ENCODE measurements at places on chromosomes 1 and 21.

DNA sequence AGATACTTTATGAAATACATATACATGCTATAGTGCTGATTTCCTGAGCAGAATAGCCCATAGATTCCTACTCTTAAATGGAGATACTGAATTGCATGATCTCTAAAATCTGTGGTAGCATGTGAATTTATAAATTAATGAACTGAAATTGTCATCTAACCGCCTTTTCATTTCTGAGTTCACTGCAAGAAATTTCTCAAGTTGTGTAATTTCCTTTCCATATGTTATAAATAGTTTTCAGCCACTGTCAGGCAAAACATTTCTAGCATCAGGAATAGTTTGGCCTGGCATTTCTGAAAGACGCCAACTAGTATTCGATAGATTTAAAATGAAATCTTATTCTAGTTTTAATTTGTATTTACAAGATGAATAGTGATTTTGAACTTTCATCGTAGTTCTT, 310.1 kb downstream of the USH2A start:
- DNase-seq, result no peak

GRCh38 chr1:230985711-230986110, 6.8 kb downstream of the ARV1 start:
- no peak for DNase-seq

- DNase-seq, result peak; percentile 57
These were observed 87.5 kb downstream of the RGL1 start for GRCh38 chr1:183892351-183892793.

GRCh38 chr1:159941141-159941540, 4.3 kb downstream of the IGSF9 start:
- no peak for DNase-seq

GRCh38 chr1:176469450-176470010, 6.6 kb downstream of the PAPPA2 start:
- DNase-seq, result no peak

- DNase-seq, result no peak
These were observed 1.7 kb downstream of the AKT3 start for GRCh38 chr1:243848165-243848857.

- no peak for DNase-seq
These were observed 60.0 kb upstream of the KCTD3 start for GRCh38 chr1:215507119-215507518.

- no peak for DNase-seq
These were observed 33.4 kb downstream of the HMCN1 start for GRCh38 chr1:185767508-185768120.

GRCh38 chr1:28540651-28541050, 12.2 kb upstream of the TRNAU1AP start:
- peak; percentile 18 for DNase-seq

DNA sequence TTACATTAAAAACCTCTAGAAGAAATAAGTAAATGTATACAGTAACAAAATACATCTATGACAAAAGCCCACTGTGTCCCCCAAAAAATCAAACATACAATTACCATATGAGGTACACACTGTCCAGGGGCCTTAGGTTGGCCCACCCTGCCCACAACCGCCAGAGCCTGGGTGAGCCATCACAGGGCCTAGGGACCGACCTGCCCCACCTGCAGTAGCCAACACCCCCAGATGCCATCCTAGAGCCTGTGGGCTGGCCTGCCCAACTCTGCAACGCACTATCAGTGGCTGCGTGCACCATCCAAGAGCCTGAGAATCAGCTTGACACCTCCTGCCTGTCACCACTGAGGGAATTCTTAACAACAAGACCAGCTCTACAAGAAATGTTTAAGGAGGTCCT, 39.0 kb downstream of the FAF1 start:
- no peak for DNase-seq

- DNase-seq, result no peak
These were observed 48.9 kb downstream of the SLC35D1 start for GRCh38 chr1:67005068-67005467.

GRCh38 chr1:54884135-54884586, 2.8 kb downstream of the DHCR24 start:
- no peak for DNase-seq

DNA sequence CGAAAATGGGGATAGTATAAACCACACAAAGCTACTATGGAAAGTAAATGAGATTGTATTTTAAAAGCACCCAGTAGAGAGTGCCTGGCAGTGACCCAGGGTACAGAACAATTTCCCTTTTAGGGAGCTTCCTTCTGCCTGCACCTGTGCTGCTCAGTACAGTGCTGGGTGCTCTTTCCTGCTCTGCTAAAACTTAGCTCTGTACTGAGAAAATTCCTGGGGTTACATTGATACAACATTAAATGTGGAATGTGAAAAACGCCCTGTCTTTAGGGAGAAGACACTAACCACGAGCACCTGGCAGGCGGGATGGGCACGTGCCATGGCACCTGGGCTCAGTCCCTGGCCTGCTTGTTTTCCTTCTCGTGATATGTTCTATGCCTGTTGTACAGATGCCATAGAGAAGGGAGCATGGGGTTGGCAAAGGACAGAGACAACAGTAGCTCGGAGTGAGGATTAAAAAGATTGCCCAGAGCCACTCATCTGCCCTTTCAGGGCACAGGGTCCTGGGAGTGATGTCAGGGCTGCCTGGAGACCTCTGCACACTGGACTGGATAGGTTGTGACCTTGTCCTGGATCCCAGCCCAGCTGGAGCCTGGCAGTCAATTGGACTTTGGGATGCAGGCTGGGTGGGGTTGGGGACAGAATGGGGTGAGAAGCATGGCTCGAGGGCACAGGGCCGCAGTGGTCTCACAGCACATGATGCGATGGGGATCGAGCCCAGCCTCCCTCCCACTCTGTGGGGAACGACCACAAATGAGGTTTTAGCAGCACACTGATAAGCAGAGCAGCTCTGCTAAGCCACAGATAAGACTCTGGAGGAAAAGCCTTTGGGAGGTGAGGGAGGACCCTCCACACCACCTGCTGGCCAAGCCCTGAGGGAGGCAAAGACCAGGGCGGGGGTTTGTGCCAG, 4.2 kb downstream of the SPATA46 start:
- DNase-seq, result no peak

- DNase-seq, result no peak
These were observed 33.8 kb downstream of the CNIH4 start for GRCh38 chr1:224390517-224390916.

GRCh38 chr1:184212649-184213314, 161.3 kb downstream of the TSEN15 start:
- peak; percentile 56 for DNase-seq

GRCh38 chr1:6365047-6365446, 28.5 kb downstream of the ACOT7 start:
- no peak for DNase-seq

DNA sequence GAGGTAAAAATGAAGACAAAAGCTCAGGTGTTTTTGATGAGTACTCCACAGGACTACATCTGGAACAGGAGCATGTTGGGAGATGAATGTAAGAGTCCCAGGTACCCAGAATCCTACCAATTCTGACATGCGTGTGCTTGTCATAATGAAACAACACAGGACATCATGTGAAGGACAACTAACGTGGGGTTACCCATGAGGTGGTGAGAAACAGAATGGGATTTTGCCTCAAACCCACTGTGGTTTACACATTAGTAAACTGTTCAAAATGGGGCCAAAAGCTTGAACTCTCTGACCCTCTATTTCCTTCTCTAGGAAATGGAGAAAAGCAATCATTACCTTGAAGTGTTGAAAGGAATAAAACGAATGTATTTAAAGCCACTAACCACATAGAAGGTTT, 266.2 kb downstream of the RGS7 start:
- no peak for DNase-seq

DNA sequence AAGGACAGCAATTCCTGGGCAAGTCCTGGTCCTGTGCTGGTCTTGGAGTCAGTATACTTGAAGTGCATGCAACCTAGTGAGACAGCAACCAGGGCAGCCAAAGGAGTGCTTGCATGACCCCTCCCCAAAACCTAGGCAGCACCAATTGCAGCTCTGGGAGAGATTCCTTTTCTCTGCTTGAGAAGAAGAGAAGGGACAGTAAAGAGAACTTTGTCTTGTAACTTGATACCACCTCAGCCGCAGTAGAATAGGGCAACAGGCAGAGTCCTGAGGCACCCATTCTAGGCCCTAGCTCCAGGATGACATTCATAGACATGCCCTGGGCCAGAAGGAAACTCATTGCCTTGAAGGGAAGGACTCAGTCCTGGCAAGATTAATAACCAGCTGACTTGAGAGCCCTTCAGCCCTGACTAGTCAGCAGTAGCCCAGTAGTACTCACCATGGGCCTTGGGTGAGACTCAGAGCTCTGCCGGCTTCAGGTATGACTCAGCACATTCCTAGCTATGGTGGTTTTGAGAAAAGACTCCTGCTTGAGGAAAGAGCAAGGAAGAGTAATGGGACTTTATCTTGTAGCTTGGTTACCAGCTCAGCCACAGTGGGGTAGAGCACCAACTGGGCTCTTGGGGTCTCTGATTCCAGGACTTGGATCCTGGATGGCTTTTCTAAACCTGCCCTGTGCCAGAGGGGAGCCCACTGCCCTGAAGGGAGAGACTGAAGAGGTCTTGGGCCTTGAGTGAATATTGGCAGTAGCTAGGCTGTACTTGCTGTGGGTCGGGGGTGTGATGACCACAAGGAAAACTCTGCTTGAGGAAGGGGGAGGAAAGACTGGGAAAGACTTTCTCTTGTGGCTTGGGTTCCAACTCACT, 51.7 kb upstream of the ACADM start:
- DNase-seq, result peak; percentile 38

GRCh38 chr1:247324204-247324787, 7.4 kb downstream of the ZNF496 start:
- no peak for DNase-seq

- DNase-seq, result no peak
These were observed 9.8 kb downstream of the KCNN3 start for GRCh38 chr1:154860156-154860870.

DNA sequence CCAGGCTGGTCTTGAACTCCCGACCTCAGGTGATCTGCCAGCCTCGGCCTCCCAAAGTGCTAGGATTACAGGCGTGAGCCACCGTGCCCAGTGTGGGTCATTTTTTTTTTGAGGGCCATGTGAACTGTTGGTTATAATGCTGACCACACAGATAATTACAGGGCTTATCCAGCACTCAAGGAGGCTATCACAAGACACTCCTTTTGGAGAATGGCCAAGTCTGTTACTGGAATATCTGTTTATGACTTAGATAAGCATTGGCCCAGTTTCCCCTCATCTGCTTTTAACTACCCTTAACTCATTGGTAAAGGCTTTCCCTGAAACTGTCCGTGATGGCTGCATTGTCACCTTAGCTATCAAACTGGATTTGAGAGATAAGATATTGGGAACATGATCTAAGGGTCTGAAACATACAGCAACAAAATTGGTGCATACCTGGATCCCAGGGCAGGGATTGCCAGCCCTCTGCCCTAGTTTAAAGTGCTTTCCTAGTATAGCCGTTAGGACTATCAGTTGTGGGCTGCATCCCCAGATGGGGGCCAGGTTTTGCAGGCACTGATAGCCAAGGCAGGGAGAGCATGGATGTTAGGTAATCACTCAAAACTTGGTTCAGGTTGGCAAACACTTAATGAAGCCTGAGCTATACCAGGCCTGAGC, 15.6 kb downstream of the SZT2 start:
- DNase-seq, result no peak

DNA sequence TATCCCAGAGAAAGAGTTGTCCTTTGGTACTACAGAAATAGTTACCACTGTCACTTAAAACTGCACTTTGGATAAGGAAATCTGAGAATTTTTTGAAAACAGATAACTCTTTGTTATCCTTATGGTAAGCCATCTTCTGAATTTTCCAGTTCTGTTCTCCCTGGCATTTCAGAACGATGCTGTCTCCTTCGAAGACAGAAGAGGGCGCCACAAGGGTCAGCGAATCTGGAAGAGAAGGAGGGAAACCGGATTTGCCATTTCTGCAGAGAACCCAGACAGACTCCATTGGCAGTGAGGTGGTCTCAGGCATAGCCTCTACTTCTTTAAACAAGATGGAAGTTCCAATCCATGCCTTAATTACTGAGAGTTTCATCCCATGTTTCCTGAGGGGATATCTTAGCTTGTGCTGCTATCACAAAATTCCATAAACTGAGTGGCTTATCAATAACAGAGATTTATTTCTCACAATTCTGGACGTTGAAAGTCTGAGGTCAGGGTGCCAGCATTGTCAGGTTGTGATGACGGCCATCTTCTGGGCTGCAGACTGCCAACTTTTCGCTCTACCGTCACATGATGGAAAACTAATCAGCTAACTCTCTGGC, 6.4 kb downstream of the FCRL2 start:
- no peak for DNase-seq

GRCh38 chr1:18977428-18977827, 21.0 kb upstream of the IFFO2 start:
- no peak for DNase-seq

DNA sequence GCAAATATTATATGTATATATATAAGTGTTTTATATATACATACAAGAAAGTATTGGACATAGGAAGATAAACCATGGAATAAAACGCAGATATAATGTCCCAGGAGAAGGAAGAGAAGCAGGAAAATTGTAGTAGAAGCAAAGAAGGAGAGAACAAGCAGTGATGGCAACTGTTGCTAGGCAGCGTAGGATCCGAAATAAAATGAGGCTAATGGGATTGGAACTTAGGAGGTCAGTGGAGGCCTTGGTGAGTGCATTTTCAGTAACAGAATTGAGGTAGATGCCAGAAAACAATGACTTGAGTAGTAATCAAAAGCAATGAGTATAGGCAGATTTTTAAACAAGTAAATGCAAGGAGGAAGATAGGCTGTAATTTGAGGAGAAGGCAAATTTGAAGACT, 265.8 kb downstream of the LRRC7 start:
- no peak for DNase-seq

DNA sequence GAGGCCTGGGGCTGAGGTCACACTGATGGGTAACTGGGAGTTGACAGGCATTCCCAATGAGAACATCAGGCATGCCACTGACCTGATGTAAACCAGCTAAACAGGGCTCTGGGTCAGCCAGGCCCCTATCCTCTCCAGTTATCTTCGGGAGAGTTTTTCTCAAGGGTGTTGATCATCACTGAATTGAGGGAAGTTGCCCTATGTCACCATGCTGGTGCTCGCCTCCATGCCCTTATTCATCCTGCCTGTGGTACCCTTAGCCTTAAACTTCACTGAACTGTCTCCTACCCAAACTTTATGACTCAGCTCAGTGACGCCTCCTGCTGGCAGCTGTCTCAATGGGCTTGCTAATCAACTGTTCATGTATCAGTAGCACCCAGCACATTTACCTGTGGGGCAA, 80.7 kb upstream of the TNR start:
- DNase-seq, result no peak

- DNase-seq, result no peak
These were observed 6.1 kb downstream of the OSBPL9 start for GRCh38 chr1:51623025-51623424.

DNA sequence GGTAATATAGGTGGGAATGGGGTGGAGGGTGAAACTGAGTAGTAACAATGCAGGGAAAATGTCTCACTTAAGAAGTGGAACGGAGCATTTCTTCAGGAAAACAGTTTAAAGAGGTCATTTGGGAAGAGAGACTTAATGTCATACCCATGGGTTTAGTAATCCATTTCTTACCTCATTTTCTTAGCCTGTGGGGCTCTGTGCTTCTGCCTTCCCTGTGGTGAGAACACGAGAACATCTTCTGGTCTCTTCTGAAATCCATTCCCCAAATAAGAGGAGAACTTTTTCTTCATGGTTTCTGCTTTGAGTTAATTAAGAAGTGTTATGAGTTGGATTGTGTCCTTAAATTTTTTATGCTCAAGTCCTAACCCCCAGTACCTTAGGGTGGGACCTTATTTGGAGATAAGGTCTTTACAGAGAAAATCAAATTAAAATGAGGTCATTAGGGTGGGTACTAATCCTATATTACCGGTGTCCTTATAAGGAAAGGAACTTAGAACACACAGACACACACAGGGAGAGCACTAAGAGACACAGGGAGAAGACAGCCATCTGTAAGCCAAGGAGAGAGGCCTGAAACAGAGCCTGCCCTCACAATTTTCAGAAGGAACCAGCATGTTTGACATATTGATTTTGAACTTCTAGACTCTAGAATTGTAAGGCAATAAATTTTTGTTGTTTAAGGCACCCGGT, 5.4 kb downstream of the CCDC190 start:
- no peak for DNase-seq

Measured in Caco-2 (cell line).